ENCODE measurements at places on chromosomes 6 and 20.

GRCh38 chr20:34210271-34210670 lies 31.0 kb upstream of the ASIP start:
- ATAC-seq: no peak

DNA sequence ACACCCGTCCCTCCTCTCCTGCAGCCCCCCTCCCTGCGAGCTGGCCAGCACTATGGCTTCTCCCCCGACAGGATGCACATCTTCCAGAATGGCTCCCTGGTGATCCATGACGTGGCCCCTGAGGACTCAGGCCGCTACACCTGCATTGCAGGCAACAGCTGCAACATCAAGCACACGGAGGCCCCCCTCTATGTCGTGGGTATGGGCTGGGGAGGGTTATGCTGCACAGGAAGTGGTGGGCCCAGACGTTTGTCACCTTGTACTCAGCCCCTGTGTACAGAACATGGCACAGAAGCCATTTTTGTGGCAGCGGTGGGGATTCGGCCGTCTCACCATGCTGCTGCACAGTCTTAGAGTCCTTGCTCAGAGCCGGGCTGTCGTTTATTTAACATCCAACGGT lies 29.0 kb upstream of the SRF start:
- peak; percentile 19 for ATAC-seq

- no peak for ATAC-seq
These were observed 225.3 kb upstream of the EPHA7 start for GRCh38 chr6:93644611-93645010.

DNA sequence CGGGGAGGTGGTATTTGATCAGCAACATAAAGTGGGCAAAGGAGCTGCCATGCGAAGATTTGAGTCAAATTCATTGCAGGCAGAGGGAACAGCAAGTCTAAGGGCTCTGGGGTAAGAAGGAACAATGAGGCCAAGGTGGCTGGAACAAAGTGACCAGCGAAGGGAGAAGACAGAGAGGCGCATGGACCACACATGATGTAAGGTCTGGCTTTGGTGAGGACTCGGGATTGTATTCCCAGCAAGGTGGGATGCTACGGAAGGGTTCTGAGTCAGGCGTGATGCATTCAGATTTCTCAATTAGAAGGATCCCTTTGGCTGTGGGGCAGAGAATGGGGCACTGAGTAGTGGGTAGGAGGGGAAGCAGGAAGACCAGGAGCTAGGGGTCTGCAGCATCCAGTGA lies 30.7 kb upstream of the CDH22 start:
- no peak for ATAC-seq

Measured in activated CD4-positive, CD25-positive, alpha-beta regulatory T cell treated with anti-CD3 and anti-CD28 coated beads, Interleukin-2, amount 50 U/mL, for 24 hours (primary cell).